ENCODE measurements at places on chromosomes 7 and 10. TPM values are rescaled to one million over a fixed set of nuclear protein-coding genes. Genes with fewer than 3 reads are reported as not detected.

The OR13A1 gene
- total RNA-seq: 0.04 TPM

The PNLIPRP1 gene
- not detected for total RNA-seq

The HOXA5 gene
- 7.5 TPM for total RNA-seq

The CCDC172 gene
- not detected for total RNA-seq

- DNase-seq: no peak
These were observed 20.6 kb upstream of the FAM180A start for GRCh38 chr7:135769005-135769802.

- DNase-seq: no peak
These were observed 94.3 kb downstream of the CCDC71L start for GRCh38 chr7:106566672-106567071.

DNA sequence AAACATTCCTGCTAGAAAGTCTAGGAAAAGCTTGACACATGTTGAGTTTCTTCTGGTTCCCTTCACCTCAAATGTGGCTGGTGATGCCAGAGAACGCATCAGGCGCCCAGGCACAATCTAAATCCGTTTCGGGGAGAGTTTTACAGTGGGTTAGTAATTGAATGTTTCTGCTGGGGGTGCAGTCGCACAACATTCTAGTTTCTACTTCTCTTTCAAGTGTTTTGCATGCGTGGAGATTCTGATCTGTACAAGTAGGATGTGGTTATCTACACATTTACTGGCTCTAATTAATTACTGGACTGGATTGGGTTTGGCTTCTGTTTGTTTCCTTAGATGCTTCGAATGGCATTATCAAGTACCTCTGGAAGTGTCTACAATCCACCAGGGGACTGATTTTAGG is 173.8 kb downstream of the TMEM26 start:
- no peak for DNase-seq

GRCh38 chr7:5699467-5700384 is 81.7 kb downstream of the RNF216 start:
- no peak for DNase-seq

DNA sequence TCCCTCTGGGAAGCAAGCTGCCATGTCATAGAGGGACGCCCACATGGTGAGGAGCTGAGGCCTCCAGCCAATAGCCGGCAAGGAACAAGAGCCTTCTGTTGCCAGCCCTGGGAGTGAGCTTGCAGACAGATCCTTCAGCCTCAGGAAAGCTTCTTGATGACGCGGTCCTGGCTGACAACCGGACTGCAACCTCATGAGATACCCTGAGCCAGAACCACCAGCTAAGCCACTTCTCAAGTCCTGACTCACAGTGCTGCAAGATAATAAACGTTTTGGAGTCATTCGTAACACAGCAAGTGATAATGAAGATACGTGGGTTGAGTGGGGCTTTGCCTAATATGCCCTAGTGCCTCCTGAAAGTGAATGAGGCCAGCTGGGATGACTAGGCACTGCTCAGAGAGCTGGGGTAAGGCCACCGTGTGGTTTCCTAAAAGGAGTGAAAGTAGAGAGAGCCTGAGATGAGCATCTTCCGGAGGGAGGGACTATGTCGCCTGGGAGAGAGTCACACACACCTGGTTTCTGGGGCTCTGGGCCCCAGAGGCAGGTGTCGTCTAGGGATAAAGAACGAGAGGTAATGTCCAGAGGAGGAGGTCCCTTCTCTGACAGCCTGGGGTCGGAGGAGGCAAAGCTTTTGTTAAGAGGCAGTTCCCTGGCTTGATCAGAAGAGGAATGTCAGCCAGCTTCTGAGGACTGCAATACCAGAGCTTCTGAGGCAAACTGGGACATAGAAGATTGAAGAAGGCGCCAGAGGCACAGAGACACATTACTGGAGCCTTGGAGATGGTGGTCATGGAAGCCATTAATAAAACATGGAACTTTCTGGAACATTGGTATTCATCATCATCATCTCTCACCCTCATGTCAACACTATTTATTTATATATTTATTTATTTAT is 53.6 kb downstream of the PYROXD2 start:
- DNase-seq: no peak

- peak; percentile 86 for DNase-seq
These were observed 15.8 kb upstream of the CAMK1D start for GRCh38 chr10:12333380-12334185.

DNA sequence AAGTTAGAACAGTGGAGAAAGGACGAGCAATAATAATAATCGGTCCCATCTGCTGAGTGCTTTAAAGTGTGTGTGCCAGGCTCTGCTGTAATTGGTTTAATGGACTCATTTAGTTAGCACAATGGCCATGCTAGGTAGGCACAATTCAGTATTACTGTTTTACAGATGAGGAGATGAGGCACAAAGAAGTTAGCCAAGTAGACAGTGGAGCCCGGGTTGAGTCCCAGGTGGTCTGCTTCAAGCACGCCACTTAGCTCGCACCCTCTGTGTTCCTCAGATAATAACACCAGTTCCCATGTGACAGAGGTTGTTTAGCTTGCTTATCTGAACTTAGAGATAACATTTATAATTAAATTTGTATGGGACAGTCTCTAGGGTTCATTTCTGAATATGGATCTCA is 101.6 kb upstream of the GJD4 start:
- no peak for DNase-seq

DNA sequence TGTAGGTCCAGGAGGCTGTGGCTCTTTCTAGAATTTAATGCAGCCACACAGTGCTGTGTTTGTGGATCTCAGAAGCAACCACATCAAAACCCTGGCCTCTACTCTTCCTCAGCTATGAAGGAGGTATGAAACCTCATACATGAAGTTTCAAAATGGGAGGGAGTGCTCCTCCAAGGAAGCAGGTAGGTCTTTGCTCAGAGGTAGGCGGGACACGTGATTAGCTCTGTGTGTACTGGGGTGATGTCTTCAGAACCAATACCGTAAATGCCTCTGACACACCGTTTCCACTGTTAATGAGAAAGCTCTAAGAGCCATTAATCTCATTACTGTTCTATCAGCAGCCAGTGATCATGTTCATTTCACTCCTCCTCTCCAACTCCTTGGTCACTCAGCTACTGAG is 126.1 kb downstream of the PLXNA4 start:
- DNase-seq: no peak

DNA sequence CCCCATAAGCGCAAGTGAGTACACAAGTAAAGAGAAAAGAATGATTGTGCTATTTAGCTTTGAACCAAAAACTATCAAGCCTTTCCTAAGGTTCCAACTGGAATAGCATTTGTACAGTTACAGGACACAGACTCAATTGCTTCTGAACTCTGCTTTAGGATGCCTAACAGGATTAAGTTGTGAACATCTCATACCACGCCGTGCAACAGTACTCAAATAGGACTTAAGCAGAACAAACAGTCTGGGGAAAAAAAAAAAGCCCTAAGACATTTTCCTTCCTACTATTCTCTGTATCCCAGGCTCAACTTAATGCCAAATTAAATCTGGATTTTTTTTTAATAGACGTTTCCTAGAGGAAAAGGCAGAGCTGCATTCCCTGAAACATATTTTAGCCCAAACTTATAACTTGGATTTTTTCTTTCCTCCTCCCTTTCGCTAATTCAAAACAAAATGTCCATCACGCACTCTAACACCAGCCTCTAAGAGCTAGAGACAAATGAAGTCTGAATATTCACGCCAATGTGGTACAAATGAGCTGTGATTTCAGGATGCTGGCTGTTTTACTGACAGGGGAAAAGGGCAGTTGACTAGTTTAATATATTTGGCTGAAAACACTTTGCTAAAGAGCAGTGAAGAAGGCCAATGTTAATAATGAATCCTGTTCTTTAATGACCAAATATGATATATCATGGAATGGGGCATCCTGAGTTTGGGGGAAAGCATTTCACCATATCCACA is 68.6 kb downstream of the CALD1 start:
- no peak for DNase-seq

GRCh38 chr10:130202984-130203621 is 66.9 kb downstream of the GLRX3 start:
- DNase-seq: no peak

DNA sequence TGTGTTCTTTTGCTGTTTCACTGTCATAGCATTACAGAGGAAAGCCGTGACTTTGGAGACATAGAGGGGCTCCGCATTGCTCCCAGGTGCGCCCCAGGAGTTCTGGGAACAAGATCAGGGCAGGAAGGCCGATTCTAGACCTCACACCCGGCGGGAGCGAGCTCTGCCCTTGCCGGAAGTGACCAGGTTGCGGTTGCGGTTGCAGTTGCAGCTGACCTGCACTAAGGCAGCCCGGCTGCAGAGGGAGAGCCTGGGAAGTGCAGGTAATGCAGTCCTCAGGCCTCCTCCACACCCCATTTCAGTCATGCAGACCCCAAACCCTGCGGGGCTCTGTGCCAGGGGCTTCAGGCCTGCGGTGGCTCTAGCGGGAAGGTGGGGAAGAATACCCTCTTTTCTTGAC is 130.0 kb upstream of the LANCL2 start:
- no peak for DNase-seq

DNA sequence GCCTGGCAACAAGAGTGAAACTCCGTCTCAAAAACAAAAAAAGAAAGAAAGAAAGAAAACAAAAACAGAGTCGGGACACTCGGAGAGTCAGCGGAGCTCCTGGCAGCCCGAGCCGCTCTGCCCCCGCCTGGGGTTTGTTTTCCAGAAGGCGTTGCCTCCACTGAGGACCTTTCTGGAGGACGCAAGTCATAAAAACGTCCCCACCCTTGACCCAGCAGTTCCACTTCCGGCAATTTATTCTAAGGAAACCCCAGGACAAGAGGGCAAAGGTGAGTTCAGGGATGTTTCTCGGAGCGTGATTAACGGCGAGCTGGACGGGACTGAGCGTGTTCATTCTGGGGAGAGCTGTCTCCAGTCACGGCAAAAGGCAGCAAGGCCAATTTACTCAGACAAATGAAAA is 27.0 kb upstream of the SUN1 start:
- DNase-seq: no peak

GRCh38 chr7:31410265-31410664 is 69.7 kb upstream of the NEUROD6 start:
- peak; percentile 79 for DNase-seq

GRCh38 chr7:131279044-131279443 is 48.6 kb upstream of the MKLN1 start:
- no peak for DNase-seq
